Stimulated activated CD4-positive, alpha-beta T cell treated with anti-CD3 and anti-CD28 coated beads, Interleukin-4, amount 100 ng/mL, for 48 hours (primary cell): ENCODE measurements at places on chromosomes 13 and 19.

DNA sequence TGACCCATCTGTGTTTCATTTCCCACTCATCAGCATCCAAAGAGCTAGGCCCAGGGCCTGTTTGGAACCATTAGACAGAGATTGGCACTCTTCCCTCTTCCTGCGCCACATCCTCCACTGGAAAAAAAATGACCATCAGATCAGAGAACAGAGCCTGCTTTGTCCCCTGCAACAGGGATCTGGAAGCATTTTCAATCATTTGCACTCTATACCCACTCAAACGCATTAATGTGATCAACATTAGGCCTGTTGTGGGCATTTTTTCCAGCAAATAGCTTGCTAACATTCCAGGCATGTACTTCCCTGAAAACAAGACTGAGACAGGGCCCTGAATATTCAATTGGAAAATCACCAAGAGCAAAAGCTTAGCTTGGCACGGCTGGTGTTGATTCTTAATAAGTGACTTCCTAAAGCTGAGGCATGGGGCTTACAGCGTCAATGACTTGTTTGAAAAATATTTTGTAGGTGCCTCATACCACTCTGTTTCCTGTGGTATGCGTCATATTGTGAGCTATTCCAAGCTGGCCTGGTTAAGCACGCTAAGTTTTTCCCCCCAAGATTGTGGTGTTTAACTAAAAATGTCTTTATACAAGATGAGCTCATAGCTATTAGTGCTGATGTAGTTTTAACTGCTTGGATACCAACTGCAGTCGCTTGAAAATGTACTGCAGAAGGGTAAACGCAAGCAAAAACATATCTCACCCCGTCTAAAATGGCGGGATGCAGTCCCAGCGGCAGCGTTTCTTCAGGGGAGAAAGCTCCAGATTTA lies 404.4 kb downstream of the SPRY2 start:
- no peak for DNase-seq

GRCh38 chr19:38039966-38040365 lies 133.0 kb downstream of the SIPA1L3 start:
- no peak for DNase-seq

DNA sequence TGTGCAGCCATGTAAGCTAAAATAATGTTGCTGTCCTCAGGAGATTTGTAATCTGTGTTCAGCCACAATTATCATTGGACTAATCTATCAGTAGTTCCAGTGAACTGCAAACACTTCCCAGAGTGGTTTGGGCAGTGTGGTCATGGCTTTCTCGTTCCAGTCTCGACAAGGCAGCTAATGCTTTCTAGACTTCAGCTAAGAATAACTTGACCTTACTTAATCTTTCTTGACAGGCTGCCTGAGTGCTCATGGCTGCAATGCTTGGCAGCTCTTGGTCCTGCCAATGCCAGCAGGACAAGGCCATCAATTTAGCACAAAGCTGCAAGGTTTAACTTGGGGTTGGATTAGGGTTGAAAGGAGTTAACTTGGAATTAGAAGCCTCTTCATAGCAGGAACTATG lies 32.8 kb downstream of the ATP12A start:
- DNase-seq = no peak

DNA sequence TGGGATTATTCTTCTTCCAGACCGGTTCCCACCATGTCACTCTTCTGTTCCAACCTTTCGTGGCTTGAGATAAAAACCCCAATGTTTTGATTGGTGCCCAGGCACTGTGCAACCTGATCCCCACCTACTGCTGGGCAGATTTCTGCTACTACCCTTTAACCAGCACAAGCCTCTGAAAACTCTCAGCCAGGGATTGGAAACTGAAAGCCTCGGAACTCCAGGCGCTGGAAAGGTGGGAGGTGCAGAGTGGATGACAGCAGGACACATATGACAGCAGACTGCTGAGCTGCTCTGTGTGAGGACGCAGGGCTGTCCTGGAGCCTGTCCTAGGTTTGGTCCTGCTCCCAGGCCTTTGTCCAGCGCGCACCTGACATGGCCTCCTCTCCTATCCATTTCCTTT lies 68.5 kb upstream of the GTF3A start:
- no peak for DNase-seq

- DNase-seq = no peak
These were observed 91.7 kb downstream of the SERP2 start for GRCh38 chr13:44465318-44465717.

GRCh38 chr13:73278186-73278585 lies 219.4 kb downstream of the KLF5 start:
- no peak for DNase-seq

DNA sequence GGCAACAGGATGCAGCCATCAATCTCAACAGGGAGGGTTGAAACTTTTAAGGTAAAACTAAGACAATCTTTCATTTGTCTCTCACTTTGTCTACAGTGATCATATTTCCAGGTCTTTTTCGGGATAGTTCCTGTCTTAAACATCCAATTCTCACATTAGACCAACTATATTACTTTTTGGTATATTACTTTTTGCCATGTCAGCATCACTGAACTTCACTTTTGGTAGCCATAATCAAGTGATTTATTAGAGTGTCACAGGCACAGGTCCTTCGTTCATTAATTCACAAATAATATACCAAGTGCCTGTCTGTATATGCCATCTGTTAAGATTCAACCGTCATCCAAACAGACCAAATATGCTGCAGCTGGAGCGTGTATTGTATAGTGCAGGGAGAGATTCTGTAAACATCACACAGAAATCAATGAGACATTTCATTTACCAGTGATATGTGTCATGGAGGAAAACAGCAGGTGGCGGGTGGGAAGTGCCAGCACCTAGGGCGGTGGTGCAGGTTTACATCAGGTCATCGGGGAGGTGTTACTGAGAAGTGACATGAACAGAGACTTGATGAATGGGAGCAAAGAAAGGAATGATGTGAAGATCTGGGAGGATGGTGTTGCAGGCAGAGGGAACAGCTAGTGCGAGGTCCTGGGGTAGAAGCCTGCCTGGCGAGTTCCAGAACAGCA lies 24.9 kb downstream of the ARHGEF7 start:
- DNase-seq = no peak

- peak; percentile 45 for DNase-seq
These were observed 66.5 kb downstream of the PAN3 start for GRCh38 chr13:28204690-28205443.

GRCh38 chr19:7515645-7516151 lies at the start of gene ZNF358:
Gene ZNF358 (plus strand): TSS chr19:7516103. CDS start chr19:7519243, 3,140 bp downstream.
- DNase-seq = no peak

- no peak for DNase-seq
These were observed 4.2 kb upstream of the IZUMO2 start for GRCh38 chr19:50167314-50167721.

GRCh38 chr13:68057836-68058235 lies 827.7 kb upstream of the PCDH9 start:
- DNase-seq = no peak

GRCh38 chr19:2315818-2316353 lies 7.9 kb upstream of the LINGO3 start:
- DNase-seq = no peak

DNA sequence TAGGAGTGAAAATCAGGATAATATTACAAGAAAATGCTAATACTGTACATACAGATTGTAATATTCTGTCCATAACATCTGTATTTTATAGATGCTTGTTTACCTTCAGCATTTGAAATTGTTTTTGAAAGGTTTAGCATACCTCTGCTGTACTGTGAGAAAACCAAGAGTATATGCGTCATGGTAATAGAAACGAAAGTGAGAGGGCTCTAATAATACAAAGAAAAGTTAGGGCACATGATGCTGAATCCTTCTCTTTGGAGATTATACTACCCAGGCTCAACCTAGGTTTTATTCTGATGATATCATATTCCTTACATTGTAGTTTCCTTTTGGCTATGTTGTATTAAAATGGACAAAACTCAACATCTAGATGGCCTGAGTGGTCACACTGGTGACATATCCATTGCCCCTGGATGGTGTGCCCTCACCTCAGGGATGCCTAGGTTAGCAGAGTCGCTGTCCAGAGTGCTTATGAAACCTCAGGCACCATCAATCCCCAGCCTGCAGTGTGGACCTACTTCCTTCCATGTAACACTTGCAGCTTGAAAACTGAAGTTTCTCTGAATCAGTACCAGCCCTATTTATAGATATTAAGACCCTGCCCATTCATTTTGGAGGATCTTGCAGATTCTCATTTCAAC lies 253.7 kb downstream of the KCTD12 start:
- no peak for DNase-seq

DNA sequence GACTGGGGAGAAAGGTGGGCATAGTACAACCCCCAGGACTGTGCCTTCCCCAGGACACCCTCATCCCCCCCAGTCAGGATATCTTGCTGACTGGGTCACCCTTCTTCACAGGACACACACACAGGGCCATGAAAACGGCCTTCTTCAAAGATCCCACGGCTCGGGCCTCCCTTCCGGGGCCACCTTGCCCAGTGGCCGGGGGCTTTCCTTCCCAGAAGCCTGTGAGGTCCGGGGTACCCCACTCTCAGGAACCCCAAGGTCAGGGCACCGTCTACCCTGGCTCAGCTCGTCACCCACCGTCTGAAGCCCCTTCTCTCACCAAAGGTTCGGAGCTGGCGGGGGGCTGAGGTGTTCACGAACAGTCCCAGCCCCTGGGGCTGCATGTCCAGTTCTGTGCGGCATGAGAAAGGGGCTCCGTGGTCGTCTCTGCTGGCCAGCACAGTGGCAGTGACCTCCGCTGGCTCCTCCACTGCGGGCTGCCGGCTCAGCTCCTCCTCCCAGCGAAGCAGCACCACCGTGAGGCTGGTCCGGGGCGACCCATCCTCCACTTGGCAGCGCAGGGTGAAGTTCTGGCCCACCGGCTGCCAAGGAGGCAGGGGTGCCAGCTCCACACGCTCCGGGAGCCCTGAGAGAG lies 2.1 kb upstream of the RAVER1 start:
- DNase-seq = no peak

- DNase-seq = no peak
These were observed 164.9 kb downstream of the DLEU7 start for GRCh38 chr13:50678464-50679162.

- DNase-seq = no peak
These were observed 71.6 kb downstream of the HSPH1 start for GRCh38 chr13:31090096-31090495.

DNA sequence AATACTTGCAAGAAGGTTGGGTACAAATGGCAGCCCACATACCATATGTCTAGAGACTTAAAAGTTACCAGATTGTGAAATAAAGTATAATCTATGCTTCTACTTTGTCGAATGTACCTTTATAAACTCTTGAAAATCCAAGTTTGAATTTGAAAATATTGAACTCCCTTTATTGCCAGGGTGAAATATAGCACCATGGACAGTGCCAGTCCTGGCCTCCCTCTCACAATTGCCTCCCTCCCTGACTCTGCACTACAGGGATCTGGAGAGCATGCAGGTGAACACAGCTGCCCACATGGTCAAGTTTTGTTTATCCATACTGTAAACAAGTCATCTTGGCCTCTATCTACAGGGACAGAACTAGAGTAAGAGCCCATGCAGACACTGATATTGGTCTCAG lies 394.1 kb upstream of the SLITRK6 start:
- no peak for DNase-seq

GRCh38 chr13:59374691-59375090 lies 789.0 kb downstream of the DIAPH3 start:
- no peak for DNase-seq

GRCh38 chr19:41159881-41160280 lies 33.1 kb upstream of the CYP2S1 start:
- DNase-seq = no peak

GRCh38 chr19:35528218-35529038 lies at the start of gene SBSN:
Gene SBSN (minus strand): TSS chr19:35528311. CDS start chr19:35528281, 30 bp downstream.
- no peak for DNase-seq

DNA sequence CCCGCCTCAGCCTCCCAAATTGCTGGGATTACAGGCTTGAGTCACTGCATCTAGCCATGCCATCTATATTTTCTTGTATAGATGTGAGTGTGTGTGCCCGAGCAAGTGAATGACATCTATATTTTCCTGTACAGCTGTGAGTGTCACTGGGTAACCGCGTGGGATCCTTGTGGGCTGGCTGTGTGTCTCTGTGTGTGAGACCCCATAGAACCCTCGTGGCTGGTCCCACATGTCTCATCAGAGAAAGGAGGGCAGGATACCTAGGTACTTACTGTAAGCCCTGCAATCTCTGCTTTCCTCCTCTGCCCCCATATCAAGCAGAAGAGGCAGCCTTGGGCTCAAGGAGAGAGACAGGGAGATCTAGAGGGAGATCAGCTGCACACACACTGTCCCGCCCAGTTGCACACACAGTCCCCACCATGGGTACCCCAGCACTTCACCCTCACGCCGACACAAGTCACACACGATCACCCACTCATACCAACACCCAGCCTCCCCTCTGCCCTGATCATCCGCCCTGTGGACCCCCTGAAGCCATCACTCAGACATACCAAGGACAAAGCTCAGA lies 655 bp downstream of the DENND1C start:
- no peak for DNase-seq

DNA sequence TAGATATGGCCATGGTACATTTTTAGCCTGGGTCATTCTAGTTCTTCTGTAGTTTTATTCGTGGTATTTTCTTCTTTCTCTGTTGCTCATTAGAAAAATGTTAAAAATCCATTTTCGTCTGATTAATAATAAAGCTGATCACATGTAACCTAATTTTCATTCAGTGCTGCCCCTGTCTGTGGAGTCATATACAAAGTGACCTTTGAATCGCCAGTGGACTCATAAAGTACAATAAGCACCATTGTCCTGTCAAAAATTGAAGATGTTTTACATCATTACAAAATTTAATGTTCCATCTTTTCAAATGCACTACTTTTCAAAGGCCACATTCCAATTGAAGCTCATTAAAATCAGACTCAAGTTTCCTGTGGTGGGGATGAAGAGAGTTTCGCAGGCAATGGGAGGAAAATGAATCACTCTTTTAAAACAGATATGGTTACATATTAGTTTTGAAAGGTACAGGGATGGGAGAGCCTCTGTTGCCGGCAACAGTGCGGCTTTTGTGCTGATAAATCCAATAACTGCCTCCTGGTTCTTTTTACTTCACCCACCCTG lies 205.4 kb downstream of the ZNF536 start:
- DNase-seq = no peak

DNA sequence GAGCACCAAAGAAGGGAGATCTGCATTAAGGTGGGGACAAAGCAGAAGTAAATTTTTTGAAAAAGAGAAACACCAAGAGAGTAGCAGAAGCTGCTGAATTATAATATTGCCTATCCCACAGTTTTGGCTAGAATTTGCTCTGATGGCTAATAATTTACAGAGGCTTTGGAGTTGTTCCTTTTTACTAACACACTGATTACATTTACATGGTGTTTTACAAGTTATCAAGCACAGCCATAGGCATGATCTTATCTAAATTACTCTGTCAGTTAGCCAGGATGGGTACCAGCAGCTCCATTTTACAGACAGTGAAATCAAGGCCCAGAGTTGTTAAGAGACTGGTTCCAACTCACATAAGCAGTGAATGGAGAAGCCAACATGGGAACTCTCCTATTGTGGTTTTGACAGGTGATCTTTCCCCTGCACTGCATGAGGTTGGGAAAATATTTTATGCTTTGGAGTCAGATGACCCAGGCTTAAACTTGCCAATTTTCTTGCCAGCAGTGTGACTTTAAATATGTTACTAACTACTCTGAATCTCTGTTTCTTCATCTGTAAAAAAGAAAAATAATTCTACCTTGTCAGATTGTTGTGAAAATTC lies 33.5 kb upstream of the ESD start:
- no peak for DNase-seq

GRCh38 chr19:8036434-8037099 lies 16.0 kb upstream of the CCL25 start:
- no peak for DNase-seq

GRCh38 chr13:111372651-111373425 lies 52.4 kb downstream of the TEX29 start:
- DNase-seq = no peak
